NCI-H1105 treated with DMSO at 0.1 percent for 48 hours (cell line): ENCODE measurements at places on chromosomes 5 and 9.

DNA sequence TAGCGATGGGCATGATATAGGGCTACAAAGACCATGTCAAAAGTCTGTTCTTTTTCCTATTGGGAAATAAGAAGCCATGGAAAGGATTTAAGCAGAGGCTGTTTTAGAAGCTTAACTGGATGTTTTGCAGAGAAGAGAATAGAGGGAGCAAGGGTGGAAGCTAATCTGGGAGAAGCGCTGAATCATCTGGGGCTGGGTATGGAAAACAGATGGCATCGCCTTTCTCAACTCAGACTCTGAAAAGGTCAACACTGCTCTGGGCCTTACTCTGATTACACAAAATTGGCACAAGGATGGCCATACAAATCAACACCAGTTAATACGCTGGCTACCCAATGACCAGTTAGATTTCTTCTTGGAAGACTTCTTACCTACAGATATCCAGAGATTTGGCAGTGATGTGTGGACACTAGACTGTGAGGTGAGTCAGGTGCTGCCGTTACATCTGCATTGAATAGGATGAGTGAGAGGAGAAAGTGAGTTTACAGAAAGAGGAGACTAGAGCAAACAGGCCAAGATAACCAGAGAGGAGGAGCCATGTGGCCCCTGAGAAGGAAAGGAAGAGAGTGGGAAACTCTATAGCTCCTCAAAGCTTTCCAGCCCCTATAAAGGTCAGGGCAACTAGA lies 6.2 kb upstream of the TCERG1 start:
- no peak for DNase-seq

GRCh38 chr5:150674341-150674821 lies 13.3 kb downstream of the MYOZ3 start:
- DNase-seq, result no peak

- no peak for DNase-seq
These were observed 8.8 kb downstream of the KCNV2 start for GRCh38 chr9:2725898-2726649.

- DNase-seq, result no peak
These were observed 45.9 kb upstream of the ANKRD31 start for GRCh38 chr5:75282581-75282980.

- DNase-seq, result no peak
These were observed 65.3 kb upstream of the NFIB start for GRCh38 chr9:14379280-14379679.

DNA sequence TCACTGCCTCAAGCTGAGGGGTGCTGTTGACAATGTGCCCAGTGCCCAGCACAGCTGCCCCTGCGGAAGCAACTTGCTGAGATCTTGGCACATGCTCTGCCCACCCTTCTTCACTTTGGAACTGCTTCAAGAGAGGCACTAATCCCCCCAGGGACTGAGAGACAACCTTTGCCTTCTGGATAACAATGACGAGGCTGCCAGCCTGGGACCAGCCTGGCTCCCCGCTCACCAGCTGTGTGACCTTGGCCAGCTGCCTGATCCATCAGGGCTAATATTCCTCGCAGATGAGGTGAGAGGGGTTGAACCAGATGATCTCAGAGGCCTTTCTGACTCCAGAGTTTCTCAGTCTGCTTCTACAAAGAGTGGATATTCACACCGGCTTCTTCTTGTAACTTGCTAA lies 81.0 kb downstream of the SHB start:
- peak; percentile 83 for DNase-seq

GRCh38 chr5:13673511-13673910 lies 271.0 kb downstream of the DNAH5 start:
- no peak for DNase-seq

DNA sequence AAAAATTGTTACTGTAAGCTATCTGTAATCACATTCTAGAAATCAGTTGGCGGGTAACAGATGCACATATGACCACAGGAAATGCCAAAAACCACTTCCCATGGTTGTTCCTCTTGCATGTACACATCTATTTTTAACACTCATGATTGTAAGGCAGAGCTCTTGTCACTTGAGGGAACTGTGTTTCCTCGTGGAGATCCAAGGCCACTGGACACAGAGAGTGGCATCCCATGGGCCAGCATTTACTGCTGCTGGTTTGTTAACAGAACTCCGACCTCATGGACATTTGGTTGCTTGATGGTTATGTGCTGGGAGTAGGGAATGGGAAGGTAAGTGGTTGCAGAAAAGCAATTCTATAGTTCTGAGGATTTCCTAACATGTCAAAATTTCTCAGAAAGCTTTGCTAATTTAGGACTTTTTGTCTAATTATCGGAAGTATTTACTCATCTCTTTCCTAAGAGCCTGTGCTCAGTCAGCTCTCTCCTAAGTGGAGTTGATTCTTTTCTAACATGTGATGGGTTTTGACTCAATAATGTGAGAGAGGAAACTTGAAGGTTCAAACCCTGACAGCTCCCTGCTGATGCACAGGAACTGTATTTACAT lies 202.0 kb upstream of the NR3C1 start:
- DNase-seq, result no peak

DNA sequence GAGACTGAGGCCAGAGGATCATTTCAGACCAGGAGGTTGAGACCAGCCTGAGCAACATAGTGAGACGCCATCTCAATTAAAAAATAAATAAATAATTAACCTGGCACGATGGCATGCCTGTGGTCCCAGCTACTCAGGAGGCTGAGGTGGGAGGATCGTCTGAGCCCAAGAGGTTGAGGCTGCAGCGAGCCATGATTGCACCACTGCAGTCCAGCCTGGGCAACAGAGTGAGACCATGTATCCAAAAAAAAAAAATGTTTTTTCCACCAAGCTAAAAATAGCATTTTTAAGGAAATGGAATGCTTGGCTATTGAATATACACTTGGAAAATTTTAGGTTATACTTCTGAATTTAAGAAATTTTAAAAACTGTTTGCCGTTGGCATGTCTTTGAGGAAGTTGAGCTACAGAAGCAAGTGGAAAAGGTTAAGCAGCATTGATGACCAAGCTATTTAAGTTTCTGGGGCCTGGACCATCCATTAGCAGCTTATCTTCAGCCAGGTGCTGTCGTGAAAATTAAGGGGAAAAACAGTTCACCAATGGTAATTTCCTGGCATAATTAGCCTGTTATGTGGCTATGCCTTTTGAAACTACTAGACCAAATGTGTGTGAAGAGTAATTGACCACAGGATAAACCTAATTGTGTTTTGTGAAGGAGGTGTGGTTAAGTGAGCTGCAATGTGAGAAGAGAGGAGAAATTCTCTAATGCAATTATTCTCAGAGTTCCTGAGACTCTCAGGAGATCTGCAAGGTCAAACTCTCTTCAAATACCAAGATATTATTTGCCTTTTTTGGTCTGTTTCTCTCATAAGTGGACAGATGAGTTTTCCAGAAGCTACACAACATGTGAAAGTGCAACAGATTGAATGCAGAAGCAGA lies 21.0 kb downstream of the F2R start:
- DNase-seq, result no peak

- peak; percentile 15 for DNase-seq
These were observed 2.1 kb downstream of the CFAP77 start for GRCh38 chr9:132412089-132412488.

- DNase-seq, result no peak
These were observed 7.7 kb downstream of the FREM1 start for GRCh38 chr9:14902561-14902960.

DNA sequence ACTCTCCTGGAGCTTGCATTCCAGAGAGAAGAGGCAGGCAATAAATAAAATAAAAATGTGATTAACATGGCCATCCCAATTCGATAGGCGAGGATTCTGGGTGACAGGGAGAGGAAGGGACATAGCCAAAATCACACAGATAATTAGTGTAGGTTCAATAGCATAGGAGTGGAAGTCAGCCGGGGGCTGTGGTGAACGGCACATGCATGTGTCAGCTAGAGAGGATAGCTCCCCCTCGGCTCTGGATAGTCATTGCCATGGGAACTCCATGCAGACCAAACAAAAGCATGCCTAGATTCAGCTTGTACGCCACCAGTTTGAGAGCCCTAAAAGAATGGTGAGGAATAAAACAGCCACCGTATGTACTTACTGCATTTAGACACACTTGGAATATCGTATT lies 223.5 kb downstream of the GRIA1 start:
- no peak for DNase-seq

- peak; percentile 37 for DNase-seq
These were observed 52.4 kb downstream of the AHRR start for GRCh38 chr5:373710-374602.

DNA sequence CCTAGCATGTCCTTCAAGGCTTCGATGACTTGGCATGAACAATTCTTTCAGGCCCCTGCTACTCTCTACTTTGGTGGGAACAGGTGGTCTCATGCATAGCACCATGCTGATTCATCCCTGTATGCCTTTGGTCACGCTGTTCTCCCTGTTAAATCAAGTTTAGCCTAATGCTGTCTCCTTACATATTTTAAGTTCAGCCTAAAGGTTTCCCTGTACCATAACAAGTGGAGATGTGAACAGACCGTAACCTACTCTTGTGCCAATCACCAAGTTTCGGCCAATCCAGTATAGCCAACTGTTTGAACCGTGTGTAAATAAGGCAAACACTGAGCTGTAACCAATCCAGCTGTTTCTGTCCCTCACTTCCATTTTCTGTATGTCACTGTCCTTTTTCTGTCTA lies 8.0 kb downstream of the GAS1 start:
- no peak for DNase-seq

- no peak for DNase-seq
These were observed 40.4 kb upstream of the FGF1 start for GRCh38 chr5:142726188-142726731.

DNA sequence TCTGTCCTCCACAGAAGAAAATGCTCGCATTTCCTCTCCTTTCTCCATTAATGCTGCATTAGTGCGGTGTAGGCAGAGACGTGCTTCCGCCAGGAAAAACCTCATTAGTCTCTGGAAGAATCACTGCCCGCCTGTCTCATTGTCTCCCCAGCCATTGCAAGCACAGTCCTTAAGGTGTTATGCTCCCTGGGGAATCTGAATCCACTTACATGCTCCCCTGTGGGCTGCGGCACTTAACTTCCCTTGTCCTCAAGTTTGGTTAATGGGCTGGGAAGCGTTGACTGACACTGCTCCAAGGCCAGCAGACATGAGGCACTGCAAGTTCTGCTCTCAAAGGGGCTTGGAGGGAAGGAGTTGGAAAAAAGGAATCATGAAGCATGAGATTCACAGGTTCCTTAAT lies 41.6 kb downstream of the TARS1 start:
- DNase-seq, result no peak

- DNase-seq, result no peak
These were observed 64.2 kb upstream of the OLFM1 start for GRCh38 chr9:135023088-135023785.

DNA sequence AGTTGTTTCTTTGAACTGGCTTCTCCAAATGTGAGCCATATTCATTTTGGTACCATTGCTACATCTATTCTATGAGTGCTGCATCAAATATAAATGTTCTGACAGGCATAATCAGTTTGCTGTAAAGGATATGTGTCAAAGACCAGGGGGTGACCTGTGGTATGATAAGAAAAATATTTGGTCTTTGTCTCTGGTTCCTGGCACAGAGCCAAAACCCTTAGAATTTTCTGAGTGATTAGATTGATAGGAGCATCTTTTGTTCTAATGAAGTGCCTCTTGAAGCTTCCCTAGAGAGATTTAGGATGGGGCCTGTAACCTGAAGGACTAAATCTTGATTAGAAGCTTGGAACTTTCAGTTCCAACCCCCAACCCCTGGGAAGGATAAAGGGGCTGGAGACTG lies 256.3 kb downstream of the NNT start:
- DNase-seq, result no peak

DNA sequence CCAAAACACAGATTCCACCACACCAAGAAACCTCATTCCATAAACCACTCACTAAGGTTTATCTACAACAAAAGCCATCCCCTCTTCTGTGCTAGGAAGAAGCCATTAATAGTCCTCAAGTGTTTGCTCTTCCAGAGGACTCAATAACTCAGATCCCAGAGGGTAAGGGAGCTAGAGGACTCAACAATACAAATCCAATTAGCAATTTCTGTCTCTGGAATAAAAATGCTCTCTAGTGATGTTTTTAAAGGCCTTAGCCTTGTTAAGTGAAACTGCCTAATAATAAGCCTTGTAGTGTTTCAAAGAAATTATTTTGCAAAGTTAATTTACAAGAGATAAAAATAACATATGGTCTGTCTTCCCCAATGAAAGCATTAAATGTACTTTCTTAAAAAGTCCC lies 942.4 kb downstream of the CDH12 start:
- DNase-seq, result peak; percentile 89

DNA sequence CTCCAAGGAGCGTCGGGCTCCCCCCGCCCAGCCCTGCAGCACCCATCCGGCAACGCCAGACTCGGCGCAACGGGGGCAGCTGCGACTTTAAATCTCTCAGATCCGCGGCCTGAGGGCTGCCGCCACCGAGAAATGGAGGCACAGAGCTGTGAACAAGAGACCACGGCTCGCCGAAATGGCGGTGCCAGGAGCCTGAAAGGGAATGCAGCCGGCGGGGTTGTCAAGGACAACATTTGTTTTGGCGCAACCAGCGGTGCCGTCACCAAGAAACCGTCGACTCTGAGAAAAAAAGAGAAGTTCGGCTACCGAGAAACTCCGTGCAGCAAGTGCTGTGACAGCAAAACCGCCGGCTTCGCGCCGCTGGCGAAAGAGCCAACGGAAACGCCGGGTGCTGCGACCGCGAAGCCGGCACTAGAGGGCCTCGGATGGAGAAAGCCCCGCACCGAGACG lies 2.1 kb upstream of the ANXA2R start:
- DNase-seq, result peak; percentile 78

- no peak for DNase-seq
These were observed 502.6 kb upstream of the NMUR2 start for GRCh38 chr5:152907488-152908245.

DNA sequence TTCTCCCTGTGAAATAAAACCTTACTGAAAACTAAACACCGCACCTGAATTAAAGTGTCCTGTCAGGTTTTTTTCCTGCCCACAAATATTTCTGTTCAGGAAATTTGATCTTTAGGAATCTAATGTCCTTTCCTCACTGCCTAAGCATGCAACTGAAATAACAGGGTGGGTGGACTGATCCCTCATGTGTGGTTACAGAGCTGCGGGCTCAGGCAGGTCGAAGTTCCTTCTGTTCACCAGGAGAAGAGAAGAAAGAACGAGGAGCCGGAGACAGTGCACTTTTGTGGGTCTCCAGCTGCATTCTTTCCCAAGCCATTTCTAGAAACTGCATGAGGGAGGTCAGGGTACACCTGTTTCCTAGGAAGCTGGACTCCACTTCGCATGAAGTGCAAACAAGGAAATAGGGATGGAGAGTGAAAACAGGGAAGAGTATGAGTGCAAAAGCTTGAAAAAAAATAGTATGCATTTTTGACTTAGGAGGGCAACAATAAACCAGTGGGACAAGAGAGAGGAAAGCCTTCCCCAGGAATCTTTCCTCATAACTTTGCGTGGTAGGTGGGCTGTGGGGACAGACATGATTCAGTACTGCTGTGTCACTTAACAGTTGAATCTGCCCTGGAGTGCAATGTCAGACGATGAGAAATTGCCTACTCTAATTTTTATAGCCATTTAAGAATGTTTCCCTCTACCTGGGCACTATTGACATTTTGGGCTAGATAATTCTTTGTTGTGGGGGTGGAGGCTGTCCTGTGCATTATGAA lies 60.3 kb downstream of the GCNT1 start:
- DNase-seq, result no peak

- DNase-seq, result no peak
These were observed 104.7 kb downstream of the KCTD16 start for GRCh38 chr5:144275329-144275728.

GRCh38 chr9:77744841-77745430 lies 96.8 kb upstream of the GNA14 start:
- DNase-seq, result no peak

GRCh38 chr5:139446956-139447779 lies 7.8 kb upstream of the DNAJC18 start:
- no peak for DNase-seq

- DNase-seq, result peak; percentile 35
These were observed 69.2 kb downstream of the SYK start for GRCh38 chr9:90870621-90871326.

- DNase-seq, result no peak
These were observed 108.3 kb downstream of the WNK2 start for GRCh38 chr9:93292288-93292615.
